Spleen (tissue), 13 donors: ENCODE measurements at places on chromosomes 4 and X. TPM values are rescaled to one million over a fixed set of nuclear protein-coding genes. Genes with fewer than 3 reads are reported as not detected.

- H3K4me1 ChIP-seq = peaks cover 5% of the 10 kb centered on the region
- no peaks in the 10 kb centered on the region for H3K27me3 ChIP-seq
- no peak for DNase-seq
- H3K27ac ChIP-seq = no peak overlapping the region
- no peak overlapping the region for H3K4me3 ChIP-seq
Measured at GRCh38 chr4:158018221-158018830, 154.5 kb downstream of the GASK1B start.

DNA sequence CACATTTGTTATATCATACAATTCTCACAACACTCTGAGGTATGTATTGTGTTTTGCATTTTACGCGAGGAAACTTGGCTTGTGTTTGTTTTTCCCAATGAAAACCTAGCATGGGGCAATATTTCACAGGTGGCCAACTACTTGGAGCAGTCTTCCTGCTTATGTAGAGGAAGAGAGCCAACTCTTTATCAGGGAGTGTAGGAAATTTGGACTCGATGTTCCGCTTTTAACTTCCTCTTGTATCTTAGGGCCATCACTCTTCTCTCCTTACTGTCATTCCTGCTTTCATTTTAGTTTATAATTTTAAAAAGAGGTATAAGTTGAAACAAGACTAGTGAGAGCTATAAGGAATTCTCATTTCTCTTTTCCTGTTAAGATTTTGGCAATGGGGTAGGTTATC, 107.7 kb upstream of the RPS6KA3 start:
- H3K4me3 ChIP-seq = peak overlapping the region; percentile 32
- DNase-seq = no peak

DNA sequence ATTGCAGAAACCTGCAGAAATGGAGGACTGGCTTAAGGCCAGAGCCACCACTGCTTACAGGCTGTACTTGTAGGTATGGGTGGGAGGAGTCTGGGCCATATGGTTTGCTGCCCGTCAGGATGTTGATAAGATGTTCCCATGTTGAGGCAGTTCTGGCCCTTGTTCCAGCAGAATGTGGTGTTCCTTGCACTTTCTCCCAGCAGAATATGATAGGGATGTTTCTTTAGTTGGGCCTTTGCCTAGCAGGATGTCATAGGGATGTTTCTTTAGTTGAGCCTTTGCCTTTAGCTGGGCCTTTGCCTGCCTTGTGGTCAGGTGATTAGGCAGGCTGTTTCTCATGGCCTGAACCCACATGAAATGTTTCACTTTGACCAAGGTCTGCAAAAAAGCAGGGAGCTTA, 139.1 kb upstream of the PAQR3 start:
- no peaks in the 10 kb centered on the region for H3K27me3 ChIP-seq
- H3K4me3 ChIP-seq = no peak overlapping the region
- H3K4me1 ChIP-seq = no peaks in the 10 kb centered on the region
- no peak for DNase-seq
- H3K27ac ChIP-seq = no peak overlapping the region

GRCh38 chr4:90540536-90540935, 413.3 kb downstream of the CCSER1 start:
- H3K4me1 ChIP-seq = no peaks in the 10 kb centered on the region
- H3K36me3 ChIP-seq = no peaks in the 10 kb centered on the region
- H3K27ac ChIP-seq = no peak overlapping the region
- no peak for DNase-seq
- H3K27me3 ChIP-seq = no peaks in the 10 kb centered on the region
- no peak overlapping the region for H3K4me3 ChIP-seq

Gene TSPAN7
- 158 TPM for total RNA-seq
